ENCODE measurements at places on chromosomes 4 and X. TPM values are rescaled to one million over a fixed set of nuclear protein-coding genes. Genes with fewer than 3 reads are reported as not detected.

DACH2 gene
- polyA plus RNA-seq = not detected

MAGEA1 gene
- not detected for polyA plus RNA-seq

PCDH7 gene
- 0.15 TPM for polyA plus RNA-seq

TRIM60 gene
- polyA plus RNA-seq = not detected

GAGE12E gene
- not detected for polyA plus RNA-seq

PLXNA3 gene
- 26.7 TPM for polyA plus RNA-seq

DCAF12L2 gene
- not detected for polyA plus RNA-seq

DNA sequence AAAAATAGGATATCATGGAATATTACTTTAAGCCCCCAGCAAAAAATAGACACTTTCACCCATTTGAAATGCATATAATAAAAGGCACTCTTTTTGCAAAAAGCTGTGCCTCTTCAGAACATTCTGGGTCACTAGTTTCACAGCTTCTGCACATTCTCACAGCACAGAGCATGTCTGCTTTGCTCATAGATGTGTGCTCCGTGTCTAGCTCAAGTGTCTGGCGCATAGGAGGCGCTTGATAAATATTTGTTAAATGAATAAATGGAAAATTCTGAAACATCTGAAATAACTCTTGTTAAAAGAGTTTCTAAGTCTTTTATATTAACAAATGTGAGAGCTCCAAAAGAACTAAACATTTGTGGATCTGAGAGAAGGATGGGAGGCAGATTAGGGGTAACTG lies 275.2 kb downstream of the PTTG2 start:
- peak; percentile 12 for DNase-seq
- no peak overlapping the region for H3K27ac ChIP-seq
- no peaks in the 10 kb centered on the region for H3K27me3 ChIP-seq
- H3K4me3 ChIP-seq = no peak overlapping the region
- H3K36me3 ChIP-seq = no peaks in the 10 kb centered on the region

GRCh38 chrX:71872542-71873458 lies 37.8 kb upstream of the NHSL2 start:
- no peaks in the 10 kb centered on the region for H3K36me3 ChIP-seq
- H3K27me3 ChIP-seq = no peaks in the 10 kb centered on the region
- DNase-seq = no peak
- no peak overlapping the region for H3K27ac ChIP-seq
- no peaks in the 10 kb centered on the region for H3K4me1 ChIP-seq
- H3K4me3 ChIP-seq = no peak overlapping the region

- H3K36me3 ChIP-seq = no peaks in the 10 kb centered on the region
- H3K27me3 ChIP-seq = no peaks in the 10 kb centered on the region
- no peak for DNase-seq
- no peaks in the 10 kb centered on the region for H3K4me1 ChIP-seq
These were observed 10.1 kb downstream of the GSX2 start for GRCh38 chr4:54110019-54110416.

DNA sequence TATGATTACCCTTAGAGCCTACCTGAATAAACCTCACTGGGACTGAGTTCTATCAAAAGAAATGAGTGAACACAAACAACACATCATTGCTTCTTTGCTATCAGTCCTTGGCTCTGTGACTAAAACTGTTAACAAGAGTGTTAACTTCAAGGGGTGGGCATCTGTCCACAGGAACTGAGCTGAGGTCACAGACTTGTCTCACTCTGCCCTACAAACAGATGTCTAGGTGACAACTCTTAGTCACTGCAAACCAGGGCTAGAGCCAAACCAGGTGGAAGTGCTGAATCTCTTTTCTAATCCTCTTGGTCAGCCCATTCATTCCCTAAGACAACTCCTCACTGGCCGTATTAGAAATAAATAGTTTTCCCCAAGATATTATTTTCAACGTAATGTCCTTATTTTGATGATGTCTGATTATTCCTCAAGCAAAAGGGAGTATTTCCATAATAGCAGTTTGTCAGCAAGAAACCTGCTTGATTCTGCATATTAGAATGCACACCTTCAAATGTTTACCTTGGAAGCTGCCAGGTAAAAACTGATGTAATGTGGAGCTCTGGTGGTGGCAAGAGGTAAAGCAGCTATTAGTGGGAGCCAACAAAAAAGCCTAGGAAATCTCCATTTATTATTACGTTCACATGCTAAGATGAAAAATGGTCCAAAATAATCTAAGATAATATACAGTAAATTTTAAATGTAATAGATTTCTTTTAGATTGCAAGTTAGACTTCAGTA lies 4.0 kb downstream of the COL25A1 start:
- peak; percentile 23 for DNase-seq
- peaks cover 43% of the 10 kb centered on the region for H3K27me3 ChIP-seq
- no peak overlapping the region for H3K4me3 ChIP-seq
- no peaks in the 10 kb centered on the region for H3K36me3 ChIP-seq
- H3K4me1 ChIP-seq = 0 out of 2 replicates have a peak, but pooled peaks cover 6% of the 10 kb centered on the region

- DNase-seq = peak; percentile 11
- H3K4me1 ChIP-seq = peaks cover 7% of the 10 kb centered on the region
- no peak overlapping the region for H3K27ac ChIP-seq
- no peak overlapping the region for H3K4me3 ChIP-seq
These were observed 116.9 kb downstream of the RASL11B start for GRCh38 chr4:52979020-52979419.

- no peak overlapping the region for H3K4me3 ChIP-seq
- H3K36me3 ChIP-seq = no peaks in the 10 kb centered on the region
- H3K4me1 ChIP-seq = no peaks in the 10 kb centered on the region
- peaks cover 8% of the 10 kb centered on the region for H3K27me3 ChIP-seq
- no peak overlapping the region for H3K27ac ChIP-seq
These were observed 75.3 kb upstream of the USP38 start for GRCh38 chr4:143109376-143109775.

DNA sequence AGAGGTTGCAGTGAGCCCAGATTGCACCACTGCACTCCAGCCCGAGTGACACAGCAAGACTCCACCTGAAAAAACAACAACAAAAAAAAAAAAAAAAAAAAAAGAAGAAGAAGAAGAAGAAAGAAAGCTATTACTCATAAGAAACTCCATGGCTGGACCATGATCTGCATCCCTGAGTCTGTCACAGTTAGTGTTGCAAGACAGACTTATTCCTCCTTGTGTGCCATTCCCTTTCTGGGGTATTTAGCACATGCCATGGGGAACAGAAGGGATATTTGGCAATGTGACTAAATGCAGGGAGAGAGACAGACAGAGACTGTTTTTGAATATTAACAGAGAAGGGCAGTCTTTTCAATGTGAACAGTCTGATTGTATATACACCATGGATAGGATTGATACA lies 16.7 kb upstream of the PDS5A start:
- H3K36me3 ChIP-seq = no peaks in the 10 kb centered on the region
- no peak overlapping the region for H3K27ac ChIP-seq
- H3K4me1 ChIP-seq = no peaks in the 10 kb centered on the region

DNA sequence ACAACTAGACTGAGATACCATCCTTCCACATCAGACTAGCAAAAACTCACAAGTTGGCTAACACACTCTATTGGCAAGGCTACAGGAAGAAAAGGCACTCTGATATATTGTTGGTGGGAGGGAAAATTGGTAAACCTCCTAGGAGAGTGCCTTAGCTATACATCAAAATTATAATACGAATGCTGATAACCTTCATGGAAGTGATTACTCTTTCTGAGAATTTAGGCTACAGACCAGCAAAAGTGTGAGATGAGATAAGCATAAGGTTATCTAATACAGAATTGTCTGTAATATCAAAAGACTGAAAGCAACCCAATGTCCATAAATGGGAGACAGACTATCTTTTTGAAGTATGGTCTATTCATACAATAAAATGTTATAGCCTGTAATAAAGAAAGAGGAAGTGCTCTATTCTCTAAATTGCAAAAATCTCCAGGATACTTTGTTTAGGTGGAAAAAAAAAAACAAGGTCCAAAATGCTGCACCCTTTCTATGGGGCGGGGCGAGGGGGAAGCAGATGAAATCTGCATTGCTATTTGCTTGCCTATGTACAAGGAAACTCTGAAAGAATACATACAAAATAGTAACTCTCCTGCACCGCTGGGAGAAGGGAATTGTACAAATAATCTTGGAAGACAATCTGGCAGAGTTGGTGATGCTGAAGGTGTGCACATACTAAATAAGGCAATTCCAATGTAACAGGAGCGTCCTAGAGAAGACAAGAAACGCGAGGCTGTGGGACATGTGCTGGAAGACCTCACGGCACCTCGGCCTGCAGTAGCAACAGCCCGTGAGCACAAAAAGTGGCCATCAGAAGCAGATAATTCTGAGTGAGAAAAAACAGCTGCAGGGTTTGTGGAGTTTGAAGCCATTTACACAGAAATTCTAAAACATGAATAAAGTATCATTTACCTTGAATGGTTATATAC lies 109.7 kb downstream of the AFAP1 start:
- no peaks in the 10 kb centered on the region for H3K27me3 ChIP-seq
- peak overlapping the region; percentile 99 for H3K27ac ChIP-seq
- H3K36me3 ChIP-seq = peaks cover 51% of the 10 kb centered on the region
- H3K4me3 ChIP-seq = no peak overlapping the region
- H3K4me1 ChIP-seq = peaks cover 57% of the 10 kb centered on the region
- no peak for DNase-seq

DNA sequence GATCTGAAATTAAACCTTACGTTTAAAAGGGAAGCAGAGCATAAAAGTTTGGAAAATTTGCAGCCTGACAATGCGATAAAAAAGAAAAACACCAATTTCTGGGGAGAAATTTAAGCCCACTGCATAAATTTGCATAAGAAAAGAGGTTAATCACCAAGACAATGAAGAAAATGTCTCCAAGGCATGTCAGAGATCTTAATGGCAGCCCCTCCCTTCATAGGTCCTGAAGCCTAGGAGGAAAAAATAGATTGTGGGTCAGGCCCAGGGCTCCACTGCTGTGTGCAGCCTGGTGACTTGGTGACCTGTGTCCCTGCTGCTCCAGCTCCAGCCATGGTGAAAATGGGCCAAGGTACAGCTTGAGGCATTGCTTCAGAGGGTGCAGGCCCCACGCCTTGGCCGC lies 264.0 kb upstream of the CT83 start:
- H3K4me3 ChIP-seq = no peak overlapping the region
- no peak overlapping the region for H3K27ac ChIP-seq
- no peaks in the 10 kb centered on the region for H3K4me1 ChIP-seq
- H3K27me3 ChIP-seq = no peaks in the 10 kb centered on the region

DNA sequence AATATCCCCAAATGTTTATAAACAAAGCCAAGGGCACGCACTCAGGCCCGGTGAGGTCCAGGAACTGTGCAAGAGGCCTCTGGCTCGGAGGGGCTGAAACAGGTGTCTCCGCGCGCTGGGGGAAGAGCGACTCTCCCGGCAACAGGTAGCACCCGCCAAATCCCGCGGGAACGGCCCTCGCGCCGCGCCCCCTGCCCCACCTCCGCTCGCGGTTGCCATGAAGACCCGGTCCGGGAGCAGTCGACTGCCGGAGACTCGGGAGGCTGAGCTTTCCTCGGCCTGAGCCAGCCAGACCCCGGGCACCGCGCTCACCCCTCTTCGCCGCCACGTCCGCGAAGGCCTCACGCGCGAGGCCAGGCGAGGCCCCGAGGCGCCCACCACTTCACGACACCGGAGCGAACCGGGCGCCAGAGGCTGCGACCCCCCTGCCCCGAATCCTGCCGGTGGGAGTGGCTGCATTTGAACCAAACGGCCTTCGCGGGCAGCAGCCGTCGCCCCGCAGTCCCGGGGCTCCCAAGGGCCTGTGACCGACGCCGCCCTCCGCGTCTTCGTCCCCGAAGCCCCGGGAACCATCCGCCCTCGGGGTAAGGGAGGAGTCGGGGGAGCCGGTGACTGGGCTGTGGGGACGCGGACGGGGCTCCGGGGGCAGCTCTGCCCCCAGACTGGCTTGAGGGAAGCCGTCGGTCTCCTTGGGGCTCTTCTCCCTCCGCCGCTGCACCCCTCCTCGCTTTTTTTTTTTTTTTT lies at the start of gene NSUN7:
TSS of gene NSUN7 (plus strand) at position 239 of the 744 bp plus-strand sequence. CDS start 739 bp downstream, outside the sequence.
- H3K36me3 ChIP-seq = no peaks in the 10 kb centered on the region
- H3K27me3 ChIP-seq = peaks cover 31% of the 10 kb centered on the region
- H3K4me3 ChIP-seq = peak within 1 kb of the TSS; percentile 64
- peak; percentile 38 for DNase-seq

GRCh38 chr4:126603825-126604224 lies 1028.9 kb upstream of the INTU start:
- no peaks in the 10 kb centered on the region for H3K27me3 ChIP-seq
- H3K36me3 ChIP-seq = no peaks in the 10 kb centered on the region
- H3K27ac ChIP-seq = no peak overlapping the region
- no peak for DNase-seq
- H3K4me3 ChIP-seq = no peak overlapping the region

DNA sequence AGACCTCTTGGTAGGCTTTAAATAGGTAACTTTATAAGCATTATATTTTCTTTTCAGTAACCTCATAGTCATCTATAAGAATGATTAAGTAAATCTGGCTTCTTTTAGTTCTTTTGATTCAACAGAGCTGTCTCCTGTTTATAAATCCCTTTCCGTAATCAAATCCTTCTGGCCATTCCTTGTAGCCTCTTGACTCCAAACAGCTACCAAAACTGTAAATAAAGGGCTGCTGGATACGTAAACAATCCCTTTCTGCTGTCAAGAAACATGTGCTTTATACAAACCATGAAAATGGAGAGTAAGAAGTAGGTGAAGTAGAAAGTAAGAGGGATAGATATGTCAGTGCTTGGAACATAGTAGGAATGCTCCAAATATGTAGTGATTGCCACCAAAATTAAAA lies 183.2 kb upstream of the CASK start:
- H3K4me3 ChIP-seq = no peak overlapping the region
- no peaks in the 10 kb centered on the region for H3K4me1 ChIP-seq
- H3K27me3 ChIP-seq = no peaks in the 10 kb centered on the region
- no peak overlapping the region for H3K27ac ChIP-seq
- no peaks in the 10 kb centered on the region for H3K36me3 ChIP-seq

GRCh38 chr4:150119492-150119891 lies 41.2 kb downstream of the DCLK2 start:
- H3K4me3 ChIP-seq = no peak overlapping the region
- peaks cover 14% of the 10 kb centered on the region for H3K4me1 ChIP-seq
- peak; percentile 71 for DNase-seq
- H3K27me3 ChIP-seq = no peaks in the 10 kb centered on the region
- H3K36me3 ChIP-seq = no peaks in the 10 kb centered on the region

- H3K36me3 ChIP-seq = no peaks in the 10 kb centered on the region
- H3K27ac ChIP-seq = no peak overlapping the region
- no peak overlapping the region for H3K4me3 ChIP-seq
These were observed 26.0 kb downstream of the FHDC1 start for GRCh38 chr4:152962150-152962549.

GRCh38 chr4:14359991-14360390 lies 642.3 kb upstream of the CPEB2 start:
- H3K27ac ChIP-seq = no peak overlapping the region
- DNase-seq = no peak
- no peaks in the 10 kb centered on the region for H3K27me3 ChIP-seq

DNA sequence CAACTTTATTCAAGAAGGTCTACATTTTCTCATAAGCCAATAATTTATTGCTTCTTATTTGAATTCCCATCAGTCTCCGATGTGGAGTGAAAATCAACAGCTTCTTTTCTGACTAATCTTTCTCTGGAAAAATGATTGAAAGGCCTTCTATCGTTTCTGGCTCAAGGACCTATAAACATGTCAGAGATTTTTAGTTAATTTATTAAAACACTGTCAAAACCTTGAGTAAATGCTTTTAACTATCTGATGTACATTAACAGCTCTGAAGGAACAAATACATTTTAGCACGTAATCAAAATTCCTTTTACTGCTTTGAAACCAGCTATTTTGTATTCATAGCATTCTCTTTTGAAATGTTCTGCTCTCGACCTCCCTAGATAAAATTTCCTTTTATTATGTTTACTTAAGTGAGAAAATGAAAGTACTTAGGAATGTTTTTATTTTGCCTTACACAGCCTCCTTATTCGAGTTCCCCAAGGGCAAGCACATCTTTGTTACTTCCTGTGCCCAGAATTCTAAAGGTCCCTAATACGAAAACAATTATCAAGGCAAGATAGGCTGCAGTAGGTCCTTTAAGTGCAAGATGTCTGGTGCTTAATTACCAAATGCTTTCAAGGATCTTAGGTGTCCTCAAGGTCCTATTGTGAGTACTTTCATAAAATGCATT lies 3.1 kb upstream of the ZFX start:
- DNase-seq = no peak
- H3K36me3 ChIP-seq = no peaks in the 10 kb centered on the region
- H3K27ac ChIP-seq = peak overlapping the region; percentile 99
